ENCODE measurements at places on chromosomes 1 and 21.
A peak's percentile ranks its signal among the peaks of the same experiment; 100 is the strongest.

- DNase-seq, result no peak
Measured at GRCh38 chr1:23244256-23244761, 27.0 kb upstream of the HTR1D start.

DNA sequence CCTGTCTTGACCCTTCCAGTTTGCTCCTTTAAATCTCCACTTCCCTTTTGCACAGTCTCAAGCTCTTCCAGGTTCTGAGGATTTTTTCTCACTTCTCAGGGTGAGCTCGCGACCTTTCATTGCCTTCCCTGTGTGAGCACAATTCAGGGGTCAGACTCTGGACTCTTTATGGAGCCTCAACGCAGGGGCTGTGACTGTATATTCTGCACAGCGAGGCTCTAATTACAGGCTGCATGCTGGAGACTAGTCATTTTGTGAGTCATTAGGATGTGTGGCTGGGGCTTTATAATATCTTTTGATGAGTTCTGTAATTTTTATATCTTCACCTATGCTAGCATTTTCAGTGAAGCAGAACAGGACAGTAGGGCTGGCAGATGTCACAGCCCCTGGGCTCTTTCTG lies 270.7 kb downstream of the KAZN start:
- no peak for DNase-seq

- no peak for DNase-seq
Measured at GRCh38 chr1:39435597-39435996, 55.8 kb upstream of the BMP8A start.

DNA sequence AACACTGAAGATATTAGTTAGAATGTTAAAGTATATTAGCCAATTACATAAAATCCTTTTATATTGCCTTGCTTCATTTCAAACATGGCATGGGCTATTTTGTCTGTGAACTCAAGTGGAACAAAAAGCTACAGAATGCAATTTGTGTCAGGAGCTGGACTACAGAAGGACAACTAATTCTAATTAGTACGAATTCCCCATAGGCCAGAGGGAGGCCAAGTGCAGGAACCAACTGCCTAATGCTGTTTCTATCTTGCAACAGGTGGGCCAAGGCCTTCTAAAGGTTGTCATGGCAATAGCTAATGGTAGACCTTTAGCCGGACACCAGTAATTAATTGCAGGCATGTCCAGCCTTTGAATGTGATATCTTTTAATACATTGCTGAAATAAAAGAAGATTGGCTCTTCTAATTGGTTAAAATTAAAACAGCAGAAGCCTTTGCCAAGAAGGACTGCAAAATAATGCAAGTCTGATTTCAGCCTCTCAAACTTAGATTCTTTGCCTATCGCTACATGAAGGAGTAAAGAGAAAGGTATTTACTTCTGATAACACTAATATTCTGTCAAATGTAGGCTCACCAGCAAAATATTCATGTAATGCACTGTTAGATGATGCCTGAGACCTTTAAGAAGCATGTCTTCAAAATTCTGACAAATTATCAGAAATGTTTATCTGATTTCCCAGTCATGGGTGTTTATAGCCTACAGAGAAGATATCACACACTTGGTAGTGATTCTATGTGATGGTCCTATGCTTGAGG lies 232.1 kb downstream of the LMO4 start:
- peak; percentile 54 for DNase-seq

GRCh38 chr1:153346077-153346723 lies 2.4 kb downstream of the PGLYRP4 start:
- no peak for DNase-seq

- DNase-seq, result no peak
Measured at GRCh38 chr1:66750577-66750976, 1.7 kb upstream of the DYNLT5 start.

DNA sequence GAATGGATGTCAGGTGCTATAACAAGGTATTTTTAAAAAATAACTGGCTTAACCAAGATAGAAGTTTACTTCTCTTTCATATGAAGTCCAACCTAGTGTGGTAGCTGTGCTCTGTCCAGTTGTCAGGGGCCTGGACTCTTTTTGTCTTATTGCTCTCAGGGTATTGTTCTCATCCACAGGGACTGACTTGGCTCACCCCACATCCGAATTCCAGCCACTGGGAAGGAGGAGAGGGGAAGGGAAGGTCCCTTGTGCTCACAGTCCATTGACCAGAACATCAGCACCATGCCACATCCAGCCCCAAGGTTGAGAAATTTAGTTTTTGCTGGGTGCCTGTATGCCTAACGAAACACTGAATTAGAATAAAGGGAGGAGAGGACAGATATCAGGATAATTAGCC lies 8.7 kb downstream of the EEIG2 start:
- no peak for DNase-seq

DNA sequence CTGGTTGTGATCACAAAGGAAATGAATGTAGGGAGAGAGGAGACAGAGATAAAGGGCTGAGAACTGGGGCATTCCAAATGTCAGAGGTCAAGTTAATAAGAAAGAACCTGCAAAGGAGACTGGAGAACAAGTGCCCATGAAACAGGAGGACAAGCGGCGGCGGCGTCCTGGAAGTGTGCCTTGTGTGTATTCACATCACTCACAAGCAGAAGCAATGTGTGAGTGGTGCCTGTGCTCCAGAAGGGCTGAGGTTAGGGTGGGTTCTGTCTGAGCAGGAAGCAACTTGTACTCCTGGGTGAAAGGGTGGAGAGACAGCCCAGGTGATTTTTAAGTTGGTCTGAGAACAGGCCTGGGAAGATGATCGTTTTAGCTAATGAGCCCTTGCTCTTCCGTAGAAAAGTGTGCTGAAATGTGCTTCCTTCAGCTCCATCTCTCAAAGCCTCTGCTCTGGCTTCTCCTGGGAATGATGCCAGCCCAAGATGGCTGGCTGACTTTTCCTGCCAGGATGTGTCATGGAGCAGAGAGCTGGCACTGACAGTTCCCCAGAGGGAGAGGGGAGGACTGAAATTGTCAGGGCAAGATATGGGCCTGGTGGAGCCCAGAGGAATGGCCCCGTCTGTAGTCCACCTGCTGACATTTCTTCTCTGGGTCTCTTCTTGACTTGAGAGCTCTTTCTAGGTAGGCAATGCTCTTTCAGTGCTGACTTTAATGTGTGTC lies 25.1 kb upstream of the PLEKHA6 start:
- peak; percentile 63 for DNase-seq

DNA sequence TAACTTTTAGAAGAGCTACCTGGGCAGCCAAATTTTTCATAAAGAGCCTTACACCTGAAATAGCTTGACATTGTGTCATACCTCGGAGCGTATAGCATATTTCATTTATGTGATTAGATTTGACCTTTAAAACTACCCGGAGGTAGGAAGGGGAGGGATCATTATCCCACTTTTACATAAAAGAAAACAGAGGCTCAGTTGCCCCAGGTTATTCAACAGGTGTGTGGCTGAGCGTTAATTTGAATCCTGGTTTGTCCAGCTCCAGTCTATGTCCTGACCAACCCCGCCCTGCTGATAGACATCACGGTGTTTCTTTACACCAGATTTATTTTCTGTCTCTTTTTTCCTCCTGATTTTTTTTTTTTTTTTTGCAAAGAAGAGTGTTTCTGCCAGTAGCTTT lies 39.7 kb downstream of the PBX1 start:
- no peak for DNase-seq

DNA sequence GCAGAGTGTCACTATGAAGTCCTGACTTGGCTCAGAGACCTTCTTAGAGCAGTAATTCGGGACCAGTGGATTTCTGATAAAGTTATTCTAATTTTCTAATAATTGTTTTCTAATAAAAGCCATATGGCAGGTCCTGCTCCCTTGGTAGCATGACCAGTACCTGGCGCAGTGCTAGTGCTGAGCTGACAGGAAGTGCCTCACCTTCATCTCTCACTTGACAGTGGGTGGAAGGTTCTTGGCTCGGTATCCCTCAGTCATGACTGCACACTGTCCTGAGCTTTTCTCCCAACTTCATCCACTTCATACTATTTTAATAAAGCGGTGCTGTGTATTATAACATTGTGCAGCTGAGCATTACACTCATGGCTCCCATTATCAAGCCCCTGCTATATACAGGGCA lies 14.1 kb downstream of the VANGL1 start:
- no peak for DNase-seq

Measured in amniotic epithelial cell (primary cell).